Stimulated activated CD8-positive, alpha-beta memory T cell treated with anti-CD3 and anti-CD28 coated beads, Interleukin-7, amount 100 ng/mL, for 24 hours (primary cell): ENCODE measurements at places on chromosomes 16 and 17.

DNA sequence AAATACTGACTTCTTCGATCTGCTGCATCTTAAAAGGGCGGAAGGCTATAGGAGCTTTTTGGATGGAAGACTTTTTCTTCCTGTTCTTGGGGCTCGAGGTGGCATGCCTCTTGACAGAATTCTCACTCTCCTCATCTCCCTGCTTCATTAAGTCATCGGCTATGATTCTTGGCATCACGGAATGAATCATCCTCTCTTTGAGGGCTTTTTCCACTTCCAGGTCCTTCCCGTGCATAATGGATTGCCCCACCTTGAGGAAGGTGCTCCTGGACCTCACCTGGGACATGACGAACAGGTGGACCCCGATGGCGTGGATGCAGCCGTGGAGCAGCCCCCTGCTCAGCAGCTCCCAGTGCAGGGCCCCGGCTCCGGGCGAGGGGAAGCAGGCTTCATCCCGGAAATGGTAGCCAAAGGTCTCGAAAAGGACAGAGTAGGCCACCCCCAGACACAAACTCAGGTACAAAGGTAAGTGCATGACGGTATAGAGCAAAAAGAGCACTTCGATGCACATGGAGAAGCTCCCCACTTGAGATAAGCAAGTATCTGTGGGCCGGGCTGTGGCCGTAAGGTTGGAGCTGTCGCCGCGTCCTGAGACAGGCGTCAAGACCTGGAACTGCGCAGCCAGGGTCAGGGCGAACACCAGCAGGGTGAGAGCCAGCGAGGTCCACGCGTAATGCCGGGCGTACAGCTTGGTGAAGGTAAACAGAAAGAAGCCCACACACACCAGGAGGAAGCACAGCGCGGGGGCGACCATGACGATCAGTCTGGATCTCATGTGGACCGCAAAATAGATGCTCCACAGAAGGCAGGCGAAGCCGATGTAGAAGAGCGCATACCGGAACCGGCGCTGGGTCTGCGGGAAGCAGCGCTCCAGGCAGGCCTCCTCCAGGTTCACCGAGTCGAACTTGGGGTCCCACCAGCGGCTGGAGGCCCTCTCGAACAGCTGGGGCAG lies 1.7 kb downstream of the ADCY9 start:
- DNase-seq: no peak

DNA sequence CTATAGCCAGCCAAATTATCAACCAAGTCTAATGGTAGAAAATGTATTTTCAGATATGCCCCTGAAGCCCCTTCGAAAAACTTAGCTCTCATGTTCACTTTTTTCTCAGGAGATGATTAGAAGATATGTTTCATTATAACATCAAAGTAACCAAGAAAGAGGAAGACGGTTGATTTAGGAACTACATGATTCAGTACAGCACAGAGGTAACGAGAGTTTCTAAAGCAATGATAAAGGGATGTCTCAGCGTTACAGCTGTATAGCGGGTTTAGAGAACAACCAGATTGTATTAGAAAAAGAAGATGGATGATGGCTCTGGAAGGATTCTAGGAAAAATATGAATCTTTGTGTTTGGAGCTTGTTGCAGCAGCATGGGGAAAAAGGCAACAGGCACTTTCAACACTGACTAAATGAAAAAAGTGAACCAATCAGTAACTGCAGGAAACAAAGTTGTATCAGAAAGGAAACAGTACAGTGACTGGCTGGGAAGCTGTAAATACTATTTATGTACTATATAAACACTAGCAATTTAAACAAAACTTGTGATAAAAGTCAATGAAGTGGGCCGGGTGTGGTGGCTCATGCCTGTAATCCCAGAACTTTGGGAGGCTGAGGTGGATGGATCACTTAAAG lies 21.5 kb downstream of the MBTD1 start:
- no peak for DNase-seq

GRCh38 chr16:88309908-88310265 lies 72.9 kb upstream of the ZNF469 start:
- no peak for DNase-seq

DNA sequence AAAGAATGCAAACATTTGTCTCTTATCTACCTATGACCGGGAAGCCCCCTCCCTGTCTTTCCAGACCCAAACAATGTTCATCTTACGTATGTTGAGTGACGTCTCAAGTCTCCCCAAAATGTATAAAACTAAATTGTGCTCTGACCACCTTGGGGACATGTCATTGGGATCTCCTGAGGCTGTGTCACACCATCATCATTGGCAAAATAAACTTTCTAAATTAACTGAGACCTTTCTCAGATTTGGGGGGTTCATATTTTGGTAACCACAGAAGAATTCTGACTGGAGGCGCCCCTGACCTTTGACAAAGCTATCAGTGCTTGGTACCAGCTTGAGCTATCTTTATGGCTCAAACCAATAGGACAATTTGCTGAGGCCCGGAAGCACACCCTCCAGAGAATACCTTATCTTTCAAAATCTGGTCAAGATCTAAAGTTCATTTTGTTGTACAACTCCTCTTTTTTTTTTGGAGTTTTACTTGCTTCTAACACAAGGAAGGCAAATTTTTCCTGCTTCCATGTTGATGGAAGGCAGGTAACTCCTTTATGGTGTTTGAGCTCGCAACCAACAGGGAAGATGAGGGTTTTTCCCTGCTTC lies 2.5 kb upstream of the LDHD start:
- DNase-seq: no peak

DNA sequence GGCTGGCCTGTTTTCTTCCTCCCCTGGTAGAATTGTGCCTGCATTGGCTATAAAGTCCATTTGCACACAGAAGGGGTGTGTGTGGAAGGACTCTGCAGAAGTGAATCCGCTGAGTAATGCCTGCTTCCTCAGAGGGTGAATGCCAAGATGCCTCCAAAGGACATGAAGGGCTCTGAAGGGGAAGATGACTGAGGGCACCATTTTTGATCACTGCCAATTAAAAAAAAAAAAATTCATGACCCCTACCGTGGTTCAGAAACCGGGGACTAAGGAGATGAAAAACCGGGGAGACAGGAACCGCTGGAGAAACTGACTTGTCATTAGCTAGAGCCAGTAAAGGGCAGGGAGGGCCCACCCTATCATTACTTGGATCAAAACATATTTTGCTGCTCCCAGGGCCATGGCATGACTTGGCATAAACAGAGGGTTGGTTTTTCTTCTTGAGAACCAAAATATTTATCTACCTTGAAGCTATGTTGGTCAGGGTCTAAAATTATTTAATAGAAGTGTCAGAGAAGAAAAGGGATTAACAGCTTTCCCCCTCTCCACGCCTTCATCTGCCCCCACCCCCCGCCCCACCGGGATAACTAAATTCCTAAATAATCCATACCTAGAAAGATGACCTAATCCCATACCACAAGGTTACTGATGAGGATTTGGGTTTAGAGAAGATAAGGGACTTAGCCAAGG lies 3.6 kb upstream of the USP7 start:
- DNase-seq: no peak

- DNase-seq: no peak
These were observed 37.1 kb upstream of the TEKT1 start for GRCh38 chr17:6868582-6868981.

DNA sequence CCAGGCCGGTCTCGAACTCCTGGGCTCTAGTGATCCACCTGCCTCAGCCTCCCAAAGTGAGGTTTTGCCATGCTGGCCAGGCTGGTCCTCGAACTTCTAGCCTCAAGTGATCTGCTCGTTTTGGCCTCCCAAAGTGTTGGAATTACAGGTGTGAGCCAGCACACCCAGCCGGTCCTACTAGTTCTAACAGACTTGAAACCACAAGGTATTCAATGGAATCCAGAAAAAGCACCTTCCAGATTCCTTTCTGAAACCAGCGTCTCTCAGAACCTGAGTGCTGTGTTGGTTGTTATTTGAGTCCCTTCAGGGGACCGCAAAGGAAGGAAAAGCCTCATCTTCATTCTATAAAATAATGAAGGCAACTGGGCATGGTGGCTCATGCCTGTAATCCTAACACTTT lies 4.1 kb downstream of the KRABD2 start:
- no peak for DNase-seq

DNA sequence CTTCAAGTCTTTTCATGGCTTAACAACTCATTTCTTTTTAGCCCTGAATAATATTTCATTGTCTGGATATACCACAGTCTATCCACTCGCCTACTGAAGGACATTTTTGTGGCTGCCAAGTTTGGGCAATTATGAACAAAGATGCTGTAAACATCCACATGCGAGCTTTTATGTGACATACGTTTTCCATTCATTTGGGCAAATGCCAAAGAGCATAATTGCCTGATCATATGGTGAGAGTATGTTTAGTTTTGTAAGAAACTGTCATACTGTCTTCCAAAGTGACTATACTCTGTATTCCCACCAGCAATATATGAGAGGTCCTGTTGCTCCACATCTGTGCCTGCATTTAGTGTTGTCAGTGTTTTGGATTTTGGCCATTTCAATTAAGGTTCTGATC lies 81.3 kb downstream of the ELAC2 start:
- no peak for DNase-seq

DNA sequence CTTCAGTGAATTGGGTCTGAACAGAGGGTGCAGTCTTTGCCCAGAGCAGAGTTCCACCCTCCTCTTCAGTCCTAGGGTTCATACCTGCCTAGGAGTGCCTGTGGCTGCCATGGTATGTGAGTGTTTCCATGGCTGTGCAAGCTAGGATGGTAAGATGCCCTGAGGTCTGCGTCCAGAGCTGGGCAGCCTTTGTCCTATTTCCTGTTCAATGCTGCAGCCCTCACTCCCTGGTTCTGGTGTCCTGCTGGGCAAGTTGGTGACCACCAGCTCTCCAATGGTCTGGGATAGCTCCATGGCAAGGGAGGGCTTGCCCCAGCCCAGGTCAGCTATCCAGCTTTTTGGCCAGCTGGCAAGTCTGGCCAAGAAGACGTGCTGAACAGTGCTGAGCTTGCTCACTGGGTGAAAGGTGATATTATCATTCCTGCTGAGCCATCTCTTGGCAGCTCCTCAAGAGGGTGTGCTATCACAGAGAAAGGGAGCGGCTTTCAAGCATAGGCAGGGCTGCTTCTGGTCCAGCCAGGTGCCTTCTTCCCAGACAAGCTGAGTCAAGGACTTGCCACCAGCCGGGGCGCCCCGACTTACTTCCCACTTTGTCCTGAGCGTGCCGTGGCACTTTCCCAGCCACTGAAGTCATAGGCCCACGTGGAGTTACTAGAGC lies 13.0 kb upstream of the NFATC3 start:
- no peak for DNase-seq

DNA sequence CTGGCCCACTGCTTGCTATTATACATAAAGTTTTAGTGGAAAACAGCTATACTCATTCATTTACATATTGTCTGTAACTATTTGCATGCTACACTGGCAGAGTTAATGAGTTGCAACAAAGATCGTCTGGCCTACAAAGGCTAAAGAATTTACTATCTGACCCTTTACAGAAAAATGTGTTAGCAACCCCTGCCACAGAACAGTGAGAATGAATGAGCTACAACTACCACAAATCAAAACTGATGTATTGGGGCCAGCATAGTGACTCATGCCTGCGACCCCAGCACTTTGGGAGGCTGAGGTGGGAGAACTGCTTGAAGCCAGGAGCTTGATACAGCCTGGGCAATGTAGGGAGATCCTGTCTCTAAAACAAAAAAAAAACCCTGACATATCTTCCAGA lies 92.7 kb downstream of the MYH11 start:
- DNase-seq: no peak

DNA sequence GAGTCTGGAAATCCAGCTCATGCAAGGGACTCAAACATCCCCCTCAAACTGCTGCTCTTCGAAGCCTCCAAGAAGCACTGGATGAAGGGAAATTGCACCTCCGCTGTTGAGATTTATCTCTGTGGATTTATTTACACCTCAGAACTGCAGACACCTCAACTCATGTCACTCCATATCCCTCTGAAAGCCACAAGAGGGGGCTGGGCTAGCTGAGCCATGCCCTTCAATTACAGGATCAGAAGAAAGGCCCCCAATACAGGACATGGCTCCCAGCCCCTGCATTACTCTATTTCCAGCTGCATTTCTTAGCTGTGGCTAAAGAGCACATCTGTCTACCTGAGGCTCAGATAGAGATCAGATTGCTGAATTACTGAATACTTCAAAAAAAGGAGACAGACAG lies 103.1 kb upstream of the DYNLRB2 start:
- no peak for DNase-seq

DNA sequence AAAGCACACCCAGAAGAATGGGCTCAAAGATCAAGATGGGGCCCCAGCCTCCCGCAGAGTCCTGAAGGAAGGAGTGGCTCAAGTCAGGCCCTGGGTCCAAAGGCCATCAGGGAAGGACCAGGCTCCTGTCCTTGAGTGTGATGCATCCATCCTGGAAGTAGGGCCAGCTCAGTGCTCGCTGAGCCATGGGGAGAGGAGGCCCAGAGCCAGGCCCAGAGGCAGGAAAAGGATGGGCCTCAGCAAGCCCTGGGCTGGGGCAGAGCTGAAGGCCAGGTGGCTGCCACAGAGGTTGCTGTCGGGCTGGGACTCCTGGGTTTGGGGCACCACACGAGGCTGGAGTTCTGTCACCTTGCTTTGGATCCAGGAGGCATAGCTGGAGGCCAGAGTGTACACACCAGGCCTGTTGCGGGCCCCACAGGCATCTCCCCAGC lies 3.7 kb downstream of the PRSS8 start:
- DNase-seq: no peak

DNA sequence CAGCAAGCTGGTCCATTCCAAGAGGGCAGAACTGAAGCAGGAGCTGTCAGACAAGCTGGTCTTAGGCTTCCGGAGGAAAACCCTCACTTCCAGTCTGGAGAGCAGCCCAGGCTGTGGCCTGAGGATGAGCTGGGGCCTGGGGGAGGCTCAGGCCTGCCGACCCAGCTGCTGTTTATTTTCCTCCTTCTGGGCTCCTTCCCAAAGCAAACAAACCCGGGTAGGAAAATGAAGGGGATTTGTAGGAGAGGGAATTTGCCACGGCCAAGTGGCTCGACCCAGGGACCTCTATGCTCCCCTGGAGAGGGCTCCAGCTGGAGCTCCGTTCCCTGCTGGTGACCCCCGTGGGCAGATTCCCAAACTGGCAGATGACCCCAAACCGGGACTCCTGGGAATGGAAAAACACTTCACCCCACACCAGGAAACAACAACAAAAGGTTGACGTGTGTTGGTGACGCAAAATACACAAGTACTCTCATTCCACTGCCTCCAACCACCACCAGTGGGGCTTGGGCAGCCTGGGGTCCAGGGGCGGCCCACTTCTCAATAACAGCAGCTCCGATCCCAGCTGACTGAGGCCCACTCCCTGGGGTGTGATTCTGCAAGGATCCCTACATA lies 8.8 kb downstream of the JUP start:
- no peak for DNase-seq

GRCh38 chr16:4506450-4506849 lies 30.3 kb downstream of the HMOX2 start:
- peak; percentile 32 for DNase-seq

- DNase-seq: no peak
These were observed 442.6 kb upstream of the HSBP1 start for GRCh38 chr16:83365166-83365565.

- DNase-seq: no peak
These were observed 658 bp upstream of the ZNF771 start for GRCh38 chr16:30406795-30407101.

- peak; percentile 5 for DNase-seq
These were observed 27.2 kb downstream of the ABCC3 start for GRCh38 chr17:50661795-50662391.

DNA sequence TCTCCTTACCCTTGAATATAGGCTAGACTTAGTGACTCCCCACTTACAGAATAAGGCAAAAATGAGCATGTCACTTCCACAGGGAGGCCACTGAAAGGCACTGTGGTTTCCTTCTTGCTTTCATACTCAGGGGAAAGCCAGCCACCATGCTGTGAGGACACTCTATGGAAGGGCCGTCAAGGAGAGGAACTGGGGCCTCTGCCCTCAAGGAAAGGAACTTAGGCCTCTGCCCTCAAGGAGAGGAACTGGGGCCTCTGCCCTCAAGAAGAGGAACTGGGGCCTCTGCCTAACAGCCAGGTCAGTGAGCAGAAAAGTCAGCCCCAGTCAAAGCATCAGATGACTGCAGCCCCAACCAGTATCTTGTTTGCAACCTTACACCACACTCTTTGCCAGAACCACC lies 30.1 kb downstream of the VPS35 start:
- DNase-seq: no peak
